ENCODE measurements at places on chromosomes 13 and 19.

- DNase-seq, result no peak
Measured at GRCh38 chr13:31001647-31002046, 69.2 kb downstream of the TEX26 start.

DNA sequence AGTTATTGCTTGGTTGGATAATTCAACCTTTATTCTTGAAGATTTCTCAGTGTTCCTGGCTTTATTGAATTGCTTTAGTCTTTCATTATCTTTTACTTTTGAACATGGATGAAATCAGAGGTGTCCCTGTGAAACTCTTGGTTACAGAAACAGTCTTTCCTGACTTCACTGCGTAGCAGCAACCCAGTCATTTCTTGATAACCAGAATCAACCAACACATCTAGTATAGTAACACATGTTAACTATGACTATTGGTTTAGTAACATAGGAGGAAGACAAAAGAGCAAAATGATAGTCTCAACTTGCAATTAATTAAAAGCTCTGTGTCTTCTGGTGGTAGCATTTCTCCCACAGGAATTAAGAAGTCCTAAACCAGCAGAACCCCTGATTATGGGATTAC lies 393.6 kb downstream of the GPC5 start:
- no peak for DNase-seq

DNA sequence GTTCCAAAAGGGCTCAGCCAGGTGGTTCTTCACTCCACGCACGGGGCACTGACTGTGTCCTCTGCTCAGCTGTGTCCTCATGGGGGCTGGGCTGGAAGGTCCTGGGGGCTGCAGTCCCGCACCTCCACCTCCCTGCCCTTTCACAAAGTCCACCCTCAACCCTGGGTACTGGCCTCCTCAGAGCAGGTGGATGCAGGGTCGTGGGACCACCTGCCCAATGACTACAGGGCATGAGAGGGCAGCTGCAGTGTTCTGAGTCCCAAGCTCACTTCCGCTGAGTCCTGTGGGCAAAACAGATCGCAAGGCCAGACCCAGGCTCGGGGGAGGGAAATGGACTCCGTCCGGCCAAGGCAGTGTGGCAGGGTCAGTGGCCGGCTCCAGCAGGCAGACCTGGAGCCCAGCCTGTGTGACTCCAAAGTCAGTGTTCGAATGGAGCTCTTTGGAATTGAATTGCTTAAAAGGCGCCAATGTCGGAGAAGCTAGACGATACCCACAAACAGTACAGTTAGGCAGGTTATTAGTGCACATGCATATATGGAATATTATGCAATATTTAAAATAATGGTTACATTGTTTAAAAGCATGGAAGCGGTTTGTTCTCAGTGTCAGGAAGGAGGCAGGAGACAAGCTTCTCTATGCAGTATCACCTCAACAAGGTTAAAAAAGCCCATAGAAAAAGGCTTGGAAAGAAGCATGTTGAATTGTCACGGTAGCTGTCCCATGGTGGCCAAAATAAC lies 54.8 kb downstream of the MCF2L start:
- no peak for DNase-seq

DNA sequence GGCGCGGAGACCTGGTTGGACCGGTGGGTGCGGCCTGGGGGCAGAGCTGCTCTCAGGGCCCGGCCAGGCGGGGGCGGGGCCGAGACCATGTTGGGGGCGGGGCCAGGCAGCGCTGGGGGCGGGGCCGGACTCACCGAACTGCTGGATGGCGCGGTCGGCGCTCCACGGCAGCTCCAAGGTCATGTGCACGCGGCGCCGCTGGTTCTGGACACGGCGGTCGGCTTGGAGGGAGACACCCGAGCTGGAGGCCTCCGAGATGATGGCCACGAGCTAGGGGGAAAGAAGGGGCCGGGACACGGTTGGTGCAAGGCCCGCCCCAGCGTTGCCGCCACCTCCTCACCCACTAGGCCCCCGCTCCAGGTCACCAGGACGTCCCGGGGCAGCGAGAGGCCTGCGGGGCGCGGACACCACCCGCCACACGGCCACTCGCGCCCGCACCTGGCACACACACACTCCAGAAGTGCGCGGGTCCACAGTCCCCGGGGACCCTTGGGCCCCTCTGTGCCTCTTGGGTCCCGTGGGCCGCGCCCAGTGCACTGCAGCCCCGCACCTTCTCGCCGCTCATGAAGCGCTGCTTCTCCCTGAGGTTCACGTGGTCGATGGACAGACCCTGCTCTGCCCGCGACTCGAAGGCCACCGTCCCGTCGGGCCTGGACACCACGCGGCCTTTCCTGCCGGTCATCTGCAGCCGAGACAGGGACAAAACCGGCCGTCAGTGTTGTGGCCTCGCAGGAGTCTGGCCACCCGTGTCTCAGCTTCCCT lies 8.7 kb downstream of the GPX4 start:
- no peak for DNase-seq

DNA sequence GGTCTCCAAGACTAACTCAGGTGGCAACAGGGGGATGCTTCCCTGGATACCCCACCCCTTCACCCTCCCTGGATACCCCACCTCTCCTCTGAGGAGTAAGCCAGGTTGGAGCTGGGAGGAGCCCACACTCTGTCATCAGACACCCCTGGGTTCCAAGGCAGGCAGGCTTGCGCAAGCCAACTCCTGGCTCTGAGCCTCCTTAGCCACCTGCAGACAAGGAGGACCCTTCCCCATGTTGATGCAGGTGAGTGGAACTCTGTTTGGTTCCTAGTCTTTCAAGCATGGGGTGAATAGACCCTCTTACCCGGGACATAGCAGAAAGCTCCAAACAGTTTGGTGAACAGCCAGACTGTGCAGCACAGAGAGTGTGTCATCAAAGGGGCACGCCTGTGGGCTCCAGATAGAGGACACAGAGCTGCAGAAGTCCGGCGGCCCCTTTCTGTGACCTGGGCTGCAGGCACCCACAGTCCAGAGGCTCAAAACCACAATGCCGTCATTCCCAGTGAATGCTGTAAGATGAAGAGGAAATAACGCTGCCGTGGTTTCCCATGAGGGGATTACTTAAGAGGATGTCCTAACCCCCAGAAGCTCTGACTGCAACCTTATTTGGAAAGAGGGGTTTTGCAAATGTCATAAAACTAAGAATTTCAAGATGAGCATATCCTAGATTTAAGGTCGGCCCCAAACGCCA lies 12.1 kb upstream of the HAS1 start:
- DNase-seq, result no peak

- DNase-seq, result no peak
Measured at GRCh38 chr13:55669051-55669450, 1471.7 kb upstream of the PRR20A start.

GRCh38 chr13:44030615-44031014 lies 150.9 kb downstream of the LACC1 start:
- DNase-seq, result no peak

GRCh38 chr13:114093118-114093517 lies 39.3 kb downstream of the RASA3 start:
- no peak for DNase-seq

- DNase-seq, result no peak
Measured at GRCh38 chr19:19081642-19082151, 17.9 kb downstream of the SLC25A42 start.

GRCh38 chr13:99926014-99926731 lies 45.4 kb downstream of the ZIC5 start:
- no peak for DNase-seq

- no peak for DNase-seq
Measured at GRCh38 chr13:66974174-66974573, 256.0 kb downstream of the PCDH9 start.

DNA sequence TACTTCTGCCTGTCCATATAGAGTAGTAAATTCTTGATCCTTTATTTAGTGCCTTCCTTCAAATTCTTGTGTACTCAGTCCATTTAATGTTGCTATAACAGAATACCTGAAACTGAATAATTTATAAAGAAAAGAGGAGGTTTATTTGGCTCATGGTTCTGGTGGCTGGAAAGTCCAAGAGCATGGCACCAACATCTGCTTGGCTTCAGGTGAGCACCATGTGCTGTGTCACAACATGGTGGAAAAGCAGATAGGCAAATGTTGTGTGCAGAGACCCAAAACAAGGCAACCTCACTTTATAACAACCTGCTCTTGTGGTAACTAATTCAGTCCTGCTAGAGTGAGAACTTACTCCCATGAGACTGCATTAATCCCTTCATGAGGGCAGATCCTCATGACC lies 195.3 kb downstream of the LMO7 start:
- no peak for DNase-seq

DNA sequence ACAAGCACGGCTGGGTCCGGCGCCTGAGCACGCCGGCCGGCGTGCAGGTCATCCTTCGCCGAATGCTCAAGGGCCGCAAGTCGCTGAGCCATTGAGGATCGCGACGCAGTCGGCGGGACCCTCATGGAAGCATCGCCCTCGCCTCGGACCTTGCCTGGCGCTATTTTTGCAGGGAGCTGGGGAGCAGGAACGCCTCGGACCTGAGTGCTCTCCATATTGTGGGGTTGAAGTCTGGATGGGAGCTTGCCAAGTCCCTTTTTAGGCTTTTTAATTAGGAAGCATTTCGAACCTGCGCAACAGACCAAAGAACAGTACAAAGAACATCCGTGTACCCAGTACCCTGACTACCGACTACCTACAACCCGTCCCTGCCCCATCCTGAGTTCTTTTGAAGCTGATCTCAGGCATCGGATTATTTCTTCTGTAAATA lies 628 bp downstream of the MRPL34 start:
- no peak for DNase-seq

GRCh38 chr13:95502216-95502615 lies 50.3 kb upstream of the CLDN10 start:
- no peak for DNase-seq

DNA sequence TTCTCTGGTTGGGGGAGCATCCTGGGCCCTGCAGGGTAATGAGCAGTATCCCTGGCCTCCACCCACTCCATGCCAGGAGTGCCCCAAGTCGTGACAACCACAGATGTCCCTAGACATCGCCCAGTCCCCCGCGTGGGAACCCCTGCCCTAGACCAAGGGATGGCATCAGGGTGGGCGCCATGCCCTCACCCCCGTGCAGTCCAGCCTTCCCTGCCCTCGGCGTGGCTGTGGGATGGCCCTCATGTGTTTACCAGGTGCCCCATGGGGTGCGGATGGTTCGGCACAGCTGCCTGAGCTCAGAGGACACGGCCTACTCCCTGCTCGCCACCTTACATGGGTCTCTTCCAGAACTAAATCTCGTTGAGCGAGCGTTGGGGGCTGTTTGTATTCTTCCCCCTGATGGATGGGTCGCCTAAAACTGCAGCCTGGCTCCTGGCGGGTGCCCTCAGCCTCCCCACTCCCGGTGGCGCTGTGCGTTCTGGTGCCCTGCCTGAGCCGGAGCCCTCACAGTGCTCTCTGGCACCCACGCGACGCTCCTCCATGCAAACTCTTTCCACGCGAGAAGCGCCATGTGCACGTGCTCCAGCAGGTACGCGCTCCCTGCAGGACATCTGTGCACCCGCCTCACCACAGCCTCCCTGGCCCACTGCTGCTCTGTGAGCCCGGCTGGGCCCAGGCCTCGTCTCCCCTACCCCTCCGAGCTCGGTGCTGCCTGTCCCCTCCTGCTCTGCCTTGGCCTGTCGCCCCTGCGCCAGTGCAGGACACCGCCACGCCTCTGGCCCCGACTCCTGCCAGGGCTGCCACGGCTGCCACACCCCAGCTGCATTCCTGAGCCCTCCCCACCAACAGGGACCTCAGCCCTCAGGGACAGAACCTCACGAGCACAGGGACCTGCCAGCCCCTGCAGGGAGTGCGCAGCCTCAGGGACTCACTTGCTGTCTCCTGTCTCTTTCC lies 145.0 kb downstream of the KDM4B start:
- DNase-seq, result no peak

DNA sequence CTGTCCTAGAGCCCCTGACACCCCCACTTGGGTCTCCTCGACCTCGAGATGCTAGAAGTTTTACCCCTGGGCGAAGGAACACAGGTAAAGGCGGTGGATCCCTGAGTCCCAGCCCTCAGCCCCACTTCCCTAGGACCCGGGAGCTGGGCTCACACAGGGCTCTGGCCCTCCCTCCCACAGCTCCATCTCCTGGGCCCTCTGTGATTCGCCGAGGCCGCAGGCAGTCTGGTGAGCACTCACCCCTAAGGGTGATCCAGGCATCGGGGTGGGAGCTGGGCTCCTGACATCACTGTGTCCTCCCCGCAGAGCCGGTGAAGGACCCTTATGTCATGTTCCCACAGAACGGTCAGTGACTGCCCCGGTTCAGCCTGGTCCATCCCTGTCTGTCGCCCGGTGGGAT lies 8.3 kb downstream of the PLEKHG2 start:
- DNase-seq, result no peak

DNA sequence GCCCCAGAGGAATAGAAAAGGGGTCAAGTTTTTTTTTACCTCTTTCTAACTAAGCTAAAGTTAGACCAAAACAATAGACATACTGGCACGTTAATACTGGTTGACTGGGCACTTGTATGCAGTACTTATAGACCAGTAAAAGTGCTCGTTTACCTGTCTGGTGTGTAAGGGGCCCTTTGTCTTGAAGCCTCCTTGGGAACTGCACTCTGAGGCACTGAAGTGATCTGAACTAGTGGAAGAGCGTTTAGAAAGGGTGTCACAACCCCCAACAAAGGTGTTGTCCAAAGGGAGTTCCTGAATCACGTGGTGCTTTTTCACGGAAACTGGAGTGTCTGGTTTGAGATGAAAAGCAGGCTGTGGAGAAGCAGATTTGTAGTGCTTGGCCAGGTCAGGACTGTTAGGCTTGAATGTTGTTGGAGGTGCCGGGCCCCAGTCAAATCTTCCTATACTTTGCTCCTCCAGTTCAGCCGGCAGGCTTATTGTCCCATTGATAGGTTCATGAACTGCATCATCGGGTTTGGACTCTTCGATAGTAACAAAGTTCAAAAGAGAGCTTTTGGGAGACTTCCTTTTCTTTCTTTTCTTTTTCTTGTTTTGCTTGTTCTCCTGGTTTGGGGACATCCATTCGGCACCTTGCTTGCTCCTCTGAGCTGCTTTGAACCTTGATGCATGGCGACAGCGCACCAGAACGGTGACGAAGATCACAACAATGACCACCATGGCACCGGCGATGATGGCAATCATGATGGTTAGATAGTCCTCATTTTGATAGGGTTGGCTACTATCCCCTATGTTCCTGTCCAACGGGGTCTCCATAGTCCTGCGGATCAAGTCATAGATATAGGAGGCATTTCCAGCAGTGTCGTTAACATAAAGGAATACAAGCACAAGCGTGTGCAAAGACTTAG lies 4.6 kb downstream of the PCDH9 start:
- no peak for DNase-seq

- DNase-seq, result no peak
Measured at GRCh38 chr19:9881720-9882119, 46.6 kb downstream of the PIN1 start.

GRCh38 chr19:15187026-15188007 lies 13.5 kb downstream of the NOTCH3 start:
- no peak for DNase-seq

GRCh38 chr19:10976131-10976892 lies 15.5 kb downstream of the SMARCA4 start:
- no peak for DNase-seq

GRCh38 chr19:45376045-45376724 lies 5.8 kb upstream of the ERCC2 start:
- DNase-seq, result no peak

DNA sequence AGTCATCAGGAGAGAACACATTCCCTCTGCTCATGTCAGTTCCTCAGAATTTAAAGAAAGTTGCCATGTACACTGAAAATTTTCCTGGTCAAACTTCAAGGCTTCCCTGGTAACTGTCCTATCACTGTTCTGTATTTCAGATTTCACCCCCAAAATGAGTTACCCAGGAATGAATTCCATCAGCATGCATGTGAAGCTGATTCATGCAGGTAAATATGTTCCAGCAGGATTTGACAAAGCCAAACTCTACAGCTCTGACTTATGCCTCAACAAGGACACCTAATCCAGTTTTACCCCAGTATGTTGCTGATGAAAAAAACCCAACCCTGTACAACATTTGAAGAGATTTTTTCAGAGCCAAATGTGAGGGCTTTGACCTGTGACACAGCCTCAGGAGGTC lies 21.5 kb downstream of the LIG4 start:
- DNase-seq, result no peak

Data from effector memory CD4-positive, alpha-beta T cell (primary cell).